ENCODE measurements at places on chromosomes 2 and 18.
A peak's percentile ranks its signal among the peaks of the same experiment; 100 is the strongest.

GRCh38 chr2:68646303-68646702 is 2.9 kb downstream of the PROKR1 start:
- DNase-seq = no peak

GRCh38 chr2:32229635-32230034 is 35.1 kb downstream of the NLRC4 start:
- DNase-seq = no peak

DNA sequence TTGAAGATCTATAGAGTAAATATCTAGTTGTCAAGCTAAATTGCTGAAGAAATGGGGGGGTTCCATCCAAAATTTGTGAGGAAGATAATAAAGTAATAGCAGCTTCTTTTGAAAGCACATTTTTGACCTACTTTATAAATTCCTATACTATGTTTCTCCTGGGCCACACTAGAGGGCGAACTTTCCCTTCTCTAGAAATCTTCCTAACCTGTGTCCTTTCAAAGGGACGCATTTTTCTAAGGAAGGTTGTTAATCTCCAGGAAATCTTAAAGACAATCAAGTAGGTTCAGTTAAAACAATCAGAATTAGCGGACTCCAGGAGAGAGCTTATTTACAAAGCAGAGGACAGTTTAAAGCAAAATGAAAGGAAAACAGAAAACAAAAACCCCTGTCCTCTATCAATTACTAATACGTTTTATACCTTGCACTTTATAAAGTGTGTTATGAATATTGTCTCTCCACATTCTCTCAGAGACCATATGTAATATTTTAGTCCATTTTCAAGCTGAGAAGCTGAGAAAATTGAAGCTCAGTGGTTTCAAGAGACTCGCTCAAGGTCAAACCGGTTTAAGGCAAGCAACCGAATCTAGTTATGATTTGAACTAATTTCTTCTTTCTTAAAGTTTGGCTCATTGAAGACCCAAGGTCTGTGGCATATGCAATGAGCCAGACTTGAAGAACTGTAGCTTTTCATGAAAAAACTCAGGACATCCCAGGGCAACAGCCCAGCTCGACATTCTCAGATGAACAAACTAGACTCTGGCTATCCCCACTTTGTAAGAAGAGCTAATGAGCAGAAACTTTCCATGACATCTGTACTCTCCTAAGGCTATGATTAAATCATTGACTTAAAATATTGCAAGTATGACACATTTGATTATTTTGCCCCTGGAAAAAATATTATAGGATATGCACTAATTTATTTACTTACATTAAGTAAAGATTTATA is 273.6 kb downstream of the PAX3 start:
- no peak for DNase-seq

DNA sequence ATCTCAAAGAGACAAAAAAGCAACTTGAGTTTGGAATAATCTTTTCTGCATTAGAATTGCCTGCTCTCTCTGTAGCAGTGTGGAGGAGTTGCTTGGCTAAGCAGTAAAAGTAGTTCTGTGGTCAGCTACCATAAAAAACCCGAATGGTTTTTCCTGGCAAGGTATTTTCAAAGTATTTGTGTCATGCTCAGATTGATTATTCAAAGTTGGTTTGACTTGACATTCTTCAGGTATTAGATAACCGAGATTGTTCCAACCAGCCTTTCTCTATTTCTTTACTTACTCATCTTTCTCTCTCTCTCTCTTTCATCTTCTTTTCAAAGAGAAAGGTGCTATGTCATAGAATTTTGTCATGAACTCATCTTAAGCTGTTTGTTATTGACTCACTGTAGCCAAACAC is 404.9 kb downstream of the CPS1 start:
- no peak for DNase-seq

GRCh38 chr2:115807276-115807675 is 1364.8 kb downstream of the DPP10 start:
- DNase-seq = no peak

- peak; percentile 9 for DNase-seq
Observed at GRCh38 chr18:79496978-79497637, 101.4 kb downstream of the NFATC1 start.

- DNase-seq = no peak
Observed at GRCh38 chr2:25482341-25482740, 140.6 kb upstream of the DNMT3A start.

DNA sequence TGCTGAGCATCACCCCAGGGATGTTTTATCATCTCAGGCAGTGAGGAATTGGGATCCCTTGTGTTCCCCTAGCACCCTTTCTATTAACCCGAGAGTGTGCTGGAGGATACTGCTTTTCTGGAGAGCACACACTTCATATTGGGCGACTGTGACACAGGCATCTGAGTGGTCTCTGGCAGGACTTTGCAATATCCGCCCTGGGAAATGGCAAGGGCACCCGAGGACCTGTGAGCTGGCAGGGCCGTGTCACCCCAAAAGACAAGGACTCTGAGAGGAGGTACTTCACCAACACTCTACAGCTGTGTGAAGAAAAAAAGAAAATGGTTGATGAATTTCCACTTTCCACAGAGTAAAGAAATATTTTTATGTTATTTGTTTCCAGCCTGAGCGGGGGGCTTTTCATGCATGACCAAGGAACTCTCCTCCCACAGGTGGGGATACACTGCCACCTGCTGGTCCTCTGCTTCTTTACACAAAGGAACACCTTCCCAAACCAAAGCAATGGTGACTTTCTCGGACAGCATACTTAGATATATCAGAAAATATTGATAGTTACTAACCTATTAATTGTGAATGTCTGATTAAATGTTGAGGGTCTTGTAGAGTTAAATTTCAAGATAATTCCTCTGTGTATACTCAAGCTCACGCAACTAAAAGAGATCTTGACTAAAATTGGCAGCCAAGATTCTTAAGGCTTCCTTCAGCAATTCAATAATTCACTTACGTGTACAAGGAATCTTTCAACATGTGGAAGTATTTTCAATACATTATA is 45.9 kb upstream of the REG3G start:
- DNase-seq = no peak

DNA sequence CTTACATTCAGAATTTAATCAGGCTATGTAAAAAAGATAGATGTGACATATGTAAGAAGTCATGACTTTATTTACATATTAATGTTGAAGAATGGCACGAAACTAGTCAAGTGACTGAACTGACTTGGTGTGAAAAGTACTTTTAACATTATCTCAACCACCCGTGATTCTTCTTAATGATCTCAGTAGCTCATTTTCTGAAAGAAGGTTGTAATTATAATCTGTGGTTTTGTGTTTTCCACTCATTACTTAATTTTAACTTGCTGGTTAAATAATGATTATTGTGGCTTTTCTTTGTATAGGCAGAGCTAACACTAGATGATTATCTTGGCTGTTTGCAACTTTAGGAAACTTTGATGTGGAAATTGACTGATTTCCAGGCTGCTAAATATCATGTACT is 18.5 kb downstream of the KCNJ13 start:
- DNase-seq = no peak

DNA sequence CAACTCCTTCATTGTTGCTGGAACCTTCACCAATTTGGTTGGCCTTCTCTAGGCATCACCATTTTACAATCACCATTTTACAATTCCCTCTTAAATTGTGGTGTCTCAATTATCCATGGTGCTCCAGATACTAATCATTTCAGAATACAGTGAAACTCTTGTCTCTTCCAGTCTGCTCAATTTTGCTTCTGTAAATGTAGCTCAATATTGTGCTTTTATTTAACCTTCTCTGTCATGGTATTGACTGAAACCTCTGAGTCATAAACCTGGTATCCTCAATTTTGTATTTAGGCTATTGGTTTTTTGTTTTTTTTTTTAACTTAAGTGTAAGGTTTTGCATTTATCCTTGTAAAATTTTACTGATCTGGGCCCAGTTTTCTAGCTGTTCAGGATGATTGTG is 16.1 kb downstream of the STRADB start:
- no peak for DNase-seq

GRCh38 chr2:137718786-137719185 is 245.5 kb upstream of the HNMT start:
- DNase-seq = no peak

DNA sequence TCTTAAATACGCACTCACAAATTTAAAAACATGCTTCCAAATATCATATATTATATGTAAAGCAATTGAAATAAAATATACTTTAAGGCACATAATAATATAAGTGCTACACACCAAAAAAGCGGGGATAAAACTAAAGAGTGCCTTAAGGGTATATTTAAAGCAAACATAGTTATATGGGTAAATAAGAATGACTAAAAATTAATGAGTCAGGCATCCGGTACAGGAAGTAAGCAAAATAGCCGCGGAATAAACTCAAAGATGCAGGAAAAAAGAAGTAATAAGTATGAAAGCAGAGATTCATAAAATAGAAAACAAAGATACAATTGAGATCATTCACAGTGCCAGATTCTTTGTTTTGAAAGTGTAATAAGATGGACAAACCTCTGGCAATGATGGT is 503.5 kb upstream of the SOX11 start:
- DNase-seq = no peak

DNA sequence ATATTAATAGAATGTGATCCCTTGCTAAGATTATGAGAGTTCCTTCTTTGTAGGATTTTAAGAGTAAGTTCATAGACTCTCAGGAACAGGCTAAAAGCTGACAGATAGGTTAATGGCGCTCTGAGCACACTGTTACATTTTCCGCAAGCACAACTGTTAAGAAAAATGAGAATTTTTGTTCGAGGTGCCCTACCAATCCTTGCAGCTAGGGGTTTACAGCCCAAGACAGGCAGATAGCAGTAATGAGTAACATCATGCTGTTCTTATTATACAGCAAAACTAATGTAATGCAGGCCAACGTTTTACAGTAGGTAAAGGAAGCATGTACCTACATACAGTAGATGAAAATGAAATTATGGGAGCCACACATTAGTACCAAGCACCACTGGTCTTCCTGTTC is 11.2 kb upstream of the BOD1L2 start:
- no peak for DNase-seq

- no peak for DNase-seq
Observed at GRCh38 chr18:39660141-39660540, 2094.5 kb upstream of the CELF4 start.

DNA sequence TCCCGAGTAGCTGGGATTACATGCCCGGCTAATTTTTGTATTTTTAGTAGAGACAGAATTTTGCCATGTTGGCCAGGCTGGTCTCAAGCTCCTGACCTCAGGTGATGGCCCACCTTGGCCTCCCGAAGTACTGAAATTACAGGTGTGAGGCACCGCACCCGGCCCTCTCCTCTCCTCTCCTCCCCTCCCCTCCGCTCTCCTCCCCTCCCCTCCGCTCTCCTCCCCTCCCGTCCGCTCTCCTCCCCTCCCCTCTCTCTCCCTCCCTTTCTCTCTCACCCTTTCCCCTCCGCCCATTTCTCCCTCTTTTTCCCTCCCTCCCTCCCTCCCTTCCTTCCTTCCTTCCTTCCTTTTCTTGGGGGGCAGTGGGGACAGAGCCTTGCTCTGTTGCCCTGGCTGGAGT is 28.4 kb downstream of the CD8B start:
- no peak for DNase-seq

DNA sequence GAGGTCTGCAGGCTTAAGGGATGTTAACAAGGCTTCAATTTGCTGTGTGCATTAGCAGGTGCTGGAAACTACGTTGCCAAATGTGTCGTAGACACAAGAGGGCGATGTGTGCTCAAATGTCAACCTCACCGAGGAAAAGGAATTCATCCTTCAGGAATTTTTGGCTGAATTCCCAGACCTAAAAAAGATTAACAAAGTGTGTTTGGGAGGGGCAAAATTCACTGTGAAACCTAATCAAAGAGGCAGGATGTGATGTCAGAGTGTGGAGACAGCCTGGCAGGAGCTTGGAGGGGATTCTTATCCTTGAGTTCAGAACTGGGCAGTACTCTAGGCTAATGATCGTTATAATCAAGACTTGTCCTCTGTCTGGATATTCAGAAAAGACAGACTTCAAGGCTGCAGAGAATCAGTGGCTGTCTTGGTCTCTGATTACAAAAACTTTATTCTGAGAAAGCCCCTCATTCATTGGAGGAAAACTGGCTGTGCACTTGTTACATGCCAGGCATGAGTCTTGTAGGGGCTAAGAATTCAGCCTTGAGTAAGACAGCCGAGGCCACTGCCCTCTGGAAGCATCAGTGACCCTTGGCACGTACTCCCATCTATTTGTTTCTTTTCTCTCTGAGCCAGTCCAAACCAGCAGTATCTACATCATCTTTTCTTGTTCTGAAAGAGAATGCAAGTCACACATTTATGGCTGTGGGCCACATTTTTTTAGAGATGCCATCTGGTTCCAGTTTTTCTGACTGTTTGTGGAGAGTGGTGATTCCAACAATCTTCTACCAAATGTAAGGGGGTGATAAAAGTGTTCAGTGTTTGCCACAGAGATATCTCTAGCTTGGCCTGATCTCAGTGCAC is 18.7 kb upstream of the SCYGR1 start:
- no peak for DNase-seq

GRCh38 chr2:119430023-119430498 is 1.6 kb upstream of the TMEM37 start:
- no peak for DNase-seq

DNA sequence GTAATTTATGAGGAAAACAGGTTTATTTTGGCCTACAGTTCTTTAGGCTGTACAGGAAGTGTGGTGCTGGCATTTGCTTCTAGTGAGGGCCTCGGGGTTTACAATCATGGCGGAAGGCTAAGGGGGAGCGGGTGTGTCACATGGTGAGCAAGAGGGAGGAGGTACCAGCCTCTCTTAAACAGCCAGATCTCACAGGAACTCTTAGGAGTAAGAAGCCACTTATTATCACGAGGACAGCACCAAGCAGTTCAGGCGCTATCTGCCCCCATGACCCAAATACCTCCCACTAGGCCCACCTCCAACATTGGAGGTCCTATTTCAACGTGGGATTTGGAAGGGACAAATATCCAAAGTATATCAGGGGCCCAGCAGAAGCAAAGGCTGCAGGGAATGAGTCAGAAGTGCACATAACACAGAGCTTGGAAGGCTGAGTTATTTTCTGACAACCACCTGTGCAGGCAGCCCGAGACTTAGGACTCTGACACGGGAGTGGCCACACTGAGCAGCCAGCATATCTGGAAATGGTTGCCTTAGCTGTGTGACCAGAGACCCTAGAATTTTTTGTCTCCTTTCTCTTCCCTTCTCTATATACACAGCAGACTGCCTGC is 170.9 kb downstream of the PRPF40A start:
- DNase-seq = no peak

- peak; percentile 17 for DNase-seq
Observed at GRCh38 chr2:100178085-100178788, 35.8 kb upstream of the AFF3 start.

DNA sequence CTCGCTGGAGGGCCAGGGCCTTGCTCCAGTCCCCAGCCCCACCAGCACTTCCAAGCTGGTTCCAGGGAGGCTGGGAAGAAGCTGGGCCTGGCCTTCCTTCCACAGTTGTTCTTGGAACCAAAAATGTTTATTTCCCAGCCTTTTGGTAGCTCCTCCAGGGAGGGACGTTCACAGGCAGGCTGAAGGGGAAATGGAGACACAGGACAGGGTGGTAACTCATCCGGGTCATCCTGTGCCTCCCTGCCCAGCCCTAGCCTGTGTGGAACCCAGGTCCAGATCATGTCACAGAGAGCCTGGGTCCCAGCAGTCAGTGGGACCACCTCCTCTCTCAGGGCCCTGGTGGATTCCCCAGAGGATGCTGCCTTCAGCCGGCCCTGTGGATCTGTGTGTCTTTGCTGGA is 12.5 kb upstream of the ARMC9 start:
- DNase-seq = no peak

All from activated naive CD4-positive, alpha-beta T cell treated with anti-CD3 and anti-CD28 coated beads, Interleukin-2, amount 50 U/mL, for 16 hours (primary cell).